ENCODE measurements at places on chromosomes 5 and 9. TPM values are rescaled to one million over a fixed set of nuclear protein-coding genes. Genes with fewer than 3 reads are reported as not detected.

DNA sequence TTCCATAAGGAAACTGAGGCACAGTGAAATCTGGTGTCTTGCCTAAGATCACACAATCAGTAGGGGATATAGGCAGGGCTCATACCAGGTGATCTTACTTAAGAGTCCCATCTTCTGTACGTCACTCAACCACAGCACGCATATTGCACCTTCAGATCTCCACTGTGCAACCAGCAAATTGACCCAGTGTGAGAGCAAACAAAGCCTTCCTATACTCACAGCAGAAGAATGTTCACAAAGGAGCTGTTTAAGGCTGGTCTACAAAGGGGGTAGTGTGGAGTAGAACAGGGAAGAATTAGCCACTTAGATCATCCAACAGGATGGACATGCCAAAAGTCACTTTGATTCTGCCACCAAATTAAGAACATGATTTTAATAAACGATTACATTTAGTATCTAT, 305.9 kb downstream of the SLIT3 start:
- no peak for DNase-seq

GRCh38 chr9:135586601-135587109, 25.1 kb downstream of the PAEP start:
- DNase-seq, result no peak

DNA sequence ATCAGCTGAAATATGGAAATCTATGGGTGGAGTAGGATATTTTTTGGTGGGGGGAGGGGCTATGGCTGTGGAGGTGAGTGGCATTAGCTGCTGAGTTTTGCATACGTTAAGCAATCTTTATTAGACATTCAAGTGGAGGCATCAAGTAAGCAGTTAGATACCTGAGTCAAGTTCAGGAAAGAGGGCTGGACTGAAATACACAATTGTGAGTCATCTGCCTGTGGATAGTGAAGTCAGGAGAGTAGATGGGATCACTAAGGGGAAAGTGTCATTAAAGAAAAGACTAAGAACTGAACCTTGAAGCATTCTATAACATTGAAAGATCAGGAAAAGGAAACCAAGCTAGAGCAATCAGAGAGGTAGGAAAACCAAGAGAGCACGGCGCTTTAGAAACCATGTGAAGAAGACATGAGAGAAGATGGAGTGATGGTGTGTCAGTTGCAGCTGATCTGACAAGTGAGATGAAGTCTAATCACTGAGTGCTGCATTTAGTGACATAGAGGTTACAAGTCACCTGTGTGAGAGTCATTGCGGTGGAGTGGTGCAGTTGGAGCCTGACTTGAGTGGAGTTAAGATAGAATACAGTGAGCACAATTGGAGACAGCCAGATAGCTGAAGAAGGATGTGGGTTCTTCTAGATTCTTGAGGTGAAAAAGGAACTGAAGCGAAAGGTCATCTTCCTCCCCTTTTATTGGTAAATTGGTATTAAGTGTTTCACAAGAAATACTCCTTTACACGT, 88.7 kb downstream of the PIP5K1B start:
- DNase-seq, result no peak

DNA sequence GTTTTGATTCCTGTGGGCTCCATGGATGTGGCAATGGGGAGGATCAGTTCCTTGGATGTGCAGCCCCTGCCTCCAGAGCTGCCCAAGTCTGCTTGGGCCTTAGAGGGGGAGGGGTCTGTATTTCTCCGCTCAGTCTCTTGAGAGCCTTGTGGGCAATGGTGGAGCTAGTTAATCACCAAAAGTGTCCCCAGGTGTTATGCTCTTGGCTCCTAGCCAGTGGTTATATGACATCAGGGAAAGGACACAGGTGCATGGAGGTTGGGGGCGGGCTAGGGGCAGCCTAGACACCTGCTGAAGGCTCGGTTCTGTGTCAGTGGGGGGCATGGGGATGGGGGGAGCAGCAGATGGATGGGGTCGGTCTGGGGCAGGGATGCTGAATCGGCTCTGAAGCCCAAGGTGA, 12.4 kb upstream of the ARAP3 start:
- no peak for DNase-seq

DNA sequence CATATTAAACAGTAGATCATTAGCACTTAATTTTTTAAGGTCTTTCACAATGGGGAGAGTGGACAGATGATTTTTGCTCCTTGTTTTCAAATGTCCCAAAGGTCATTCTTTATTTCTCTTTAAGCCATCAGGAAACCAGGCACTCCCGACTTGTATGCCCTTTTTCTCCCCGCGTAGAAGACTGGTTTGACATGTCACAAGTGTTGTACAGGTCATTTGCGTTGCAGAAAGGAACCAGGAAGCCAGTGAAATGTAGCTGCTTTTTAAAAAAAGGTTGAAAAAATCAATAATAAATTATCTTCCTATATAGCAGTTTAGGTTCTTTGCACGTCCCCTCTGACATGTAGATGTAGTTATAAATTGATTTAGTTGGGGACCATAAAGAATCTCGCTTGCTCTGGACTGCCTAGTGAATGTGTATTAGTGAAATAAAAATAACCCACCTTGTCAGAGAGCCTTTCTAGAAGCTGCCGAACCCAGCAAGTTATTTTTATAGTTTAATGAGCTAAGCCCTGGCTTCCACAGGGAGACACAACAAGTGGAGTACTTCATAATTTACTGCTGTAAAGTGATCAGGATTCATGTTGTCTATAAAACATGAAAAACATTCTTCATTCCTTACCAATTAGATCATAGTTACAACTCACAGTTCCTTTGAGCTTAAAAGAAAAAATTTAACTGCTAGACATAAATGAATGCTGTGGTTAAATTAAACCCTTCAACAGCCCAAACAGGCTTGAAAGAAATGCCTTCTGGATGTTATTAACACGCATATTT, 404.6 kb downstream of the CSNK1G3 start:
- no peak for DNase-seq

- DNase-seq, result no peak
These were observed 176.0 kb downstream of the SLC12A2 start for GRCh38 chr5:128259607-128260021.

DNA sequence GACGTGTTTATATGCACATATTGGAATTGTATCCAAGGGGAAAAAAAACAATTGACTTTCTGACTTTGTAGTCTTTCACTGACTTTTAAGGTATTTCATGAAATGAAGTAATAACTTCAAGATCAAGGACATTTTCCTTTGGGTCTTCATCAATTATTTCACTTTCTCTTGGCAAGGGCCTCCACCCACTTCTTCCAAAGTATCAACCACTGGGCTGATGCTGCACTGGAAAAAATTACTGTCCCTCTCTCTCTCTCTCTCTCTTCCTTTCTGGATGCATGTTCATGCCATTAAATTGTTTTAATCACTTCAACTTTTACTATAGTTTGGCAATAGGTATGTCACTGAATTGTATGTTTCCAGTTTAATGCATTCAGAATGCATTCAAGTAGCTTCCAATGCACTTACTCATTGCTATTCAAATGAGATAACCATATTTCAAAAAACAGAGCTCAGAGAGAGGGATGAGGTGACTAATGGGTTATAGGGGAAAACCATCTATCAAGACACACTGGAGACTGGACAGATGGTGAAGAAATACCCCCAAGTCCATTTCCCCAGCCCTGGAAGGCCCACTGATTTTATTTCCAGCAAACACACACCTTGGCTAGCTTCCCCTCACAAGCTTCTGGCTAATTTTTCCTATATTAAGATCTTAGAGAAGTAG, 585.3 kb downstream of the EBF1 start:
- no peak for DNase-seq

DMRT3 gene
- polyA plus RNA-seq, result not detected

CD74 gene
- 105 TPM for polyA plus RNA-seq

GALNT12 gene
- 14.0 TPM for polyA plus RNA-seq

NTMT1 gene
- 97.4 TPM for polyA plus RNA-seq

LEAP2 gene
- polyA plus RNA-seq, result 1.5 TPM

ASTN2 gene
- polyA plus RNA-seq, result 7.0 TPM

IRX2 gene
- polyA plus RNA-seq, result 13.6 TPM

CSF1R gene
- not detected for polyA plus RNA-seq

DRD1 gene
- 0.11 TPM for polyA plus RNA-seq

All from GM23338 (cell line).